ENCODE measurements at places on chromosomes 4 and X.
A peak's percentile ranks its signal among the peaks of the same experiment; 100 is the strongest.

DNA sequence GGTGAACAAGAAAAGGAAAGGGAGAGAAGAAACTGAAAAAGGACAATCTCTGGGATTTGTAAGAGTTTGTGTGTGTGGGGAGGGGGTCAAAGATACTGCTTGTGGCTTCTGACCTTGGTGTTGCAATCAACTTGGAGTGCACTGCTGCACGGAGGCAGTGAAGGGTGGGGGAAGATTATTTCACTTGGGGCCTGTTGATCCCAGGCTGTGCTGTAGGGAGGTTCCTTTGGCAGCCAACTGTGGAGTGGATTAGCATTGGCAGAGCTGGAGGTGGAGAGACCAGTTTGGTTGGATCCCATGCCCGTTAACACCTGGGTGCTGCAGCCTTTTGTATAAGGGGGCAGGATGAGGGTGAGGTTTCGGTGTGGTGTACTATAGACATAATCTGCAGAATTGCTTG lies 38.2 kb downstream of the AFF1 start:
- DNase-seq, result no peak
- no peaks in the 10 kb centered on the region for H3K36me3 ChIP-seq

GRCh38 chr4:166823126-166823525 lies 411.2 kb downstream of the SPOCK3 start:
- no peak overlapping the region for H3K27ac ChIP-seq
- no peak overlapping the region for H3K4me3 ChIP-seq
- H3K36me3 ChIP-seq, result no peaks in the 10 kb centered on the region

- H3K27ac ChIP-seq, result no peak overlapping the region
- no peak for DNase-seq
- no peaks in the 10 kb centered on the region for H3K36me3 ChIP-seq
- peaks cover 2% of the 10 kb centered on the region for H3K27me3 ChIP-seq
- H3K4me1 ChIP-seq, result peaks cover 4% of the 10 kb centered on the region
- no peak overlapping the region for H3K4me3 ChIP-seq
These were observed 21.0 kb upstream of the PCYT1B start for GRCh38 chrX:24668111-24668510.

- no peak overlapping the region for H3K4me3 ChIP-seq
- no peak for DNase-seq
- no peaks in the 10 kb centered on the region for H3K36me3 ChIP-seq
- no peaks in the 10 kb centered on the region for H3K4me1 ChIP-seq
- H3K27me3 ChIP-seq, result no peaks in the 10 kb centered on the region
These were observed 61.4 kb downstream of the DDX53 start for GRCh38 chrX:23061116-23061515.

DNA sequence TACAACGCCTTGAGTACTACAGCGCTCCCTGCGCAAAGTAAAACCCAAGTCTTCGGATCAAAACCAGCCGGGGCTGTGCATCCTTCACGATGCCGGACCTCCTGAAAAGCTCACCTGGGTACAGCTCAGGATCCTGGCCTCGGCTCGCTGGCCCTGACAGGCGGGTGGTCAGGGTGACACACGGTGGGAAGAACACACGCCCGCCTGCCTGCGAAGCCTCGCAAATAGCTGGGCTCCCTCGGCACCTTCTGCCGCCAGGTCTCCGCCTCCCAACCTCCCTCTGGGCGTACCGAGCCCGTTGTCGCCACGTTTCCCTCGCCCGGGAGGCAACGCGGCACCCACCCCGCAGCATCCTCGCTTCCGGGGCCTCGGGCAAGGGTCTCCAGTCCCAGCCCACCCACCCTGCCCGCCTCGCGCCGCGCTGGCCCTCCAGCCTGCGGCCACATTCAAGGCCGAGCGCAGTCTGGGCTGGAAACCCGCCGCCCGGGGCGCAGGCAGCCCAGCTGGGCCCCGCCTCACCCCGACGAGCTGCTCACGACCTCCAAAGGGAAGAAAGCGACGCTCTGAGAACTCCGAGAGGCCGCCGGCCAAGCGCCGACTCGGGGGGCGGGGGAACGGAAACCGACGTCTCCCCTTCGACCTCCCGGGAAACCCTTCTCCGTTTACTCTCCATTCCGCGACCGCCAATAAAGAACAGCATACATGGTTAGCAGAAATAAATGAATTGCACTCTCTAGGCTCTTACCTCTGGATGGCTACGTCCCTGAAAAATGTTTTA lies 511 bp downstream of the PPM1K start:
- H3K4me3 ChIP-seq, result peak overlapping the region; percentile 93
- H3K27ac ChIP-seq, result peak overlapping the region; percentile 99
- peaks cover 25% of the 10 kb centered on the region for H3K4me1 ChIP-seq
- DNase-seq, result peak; percentile 67
- H3K27me3 ChIP-seq, result no peaks in the 10 kb centered on the region

GRCh38 chr4:113587156-113587555 lies 174.4 kb downstream of the CAMK2D start:
- no peak overlapping the region for H3K4me3 ChIP-seq
- peaks cover 38% of the 10 kb centered on the region for H3K4me1 ChIP-seq
- H3K27ac ChIP-seq, result peak overlapping the region; percentile 82
- no peak for DNase-seq
- H3K36me3 ChIP-seq, result no peaks in the 10 kb centered on the region
- no peaks in the 10 kb centered on the region for H3K27me3 ChIP-seq

GRCh38 chr4:153788413-153789276 lies at the start of gene SFRP2:
Gene SFRP2, minus strand, starts transcription at chr4:153789083. Its CDS starts 248 bp downstream, at chr4:153788835.
- H3K27ac ChIP-seq, result no peak within 1 kb of the TSS
- peak within 1 kb of the TSS; percentile 67 for H3K4me3 ChIP-seq
- DNase-seq, result peak; percentile 47
- peaks cover 42% of the 10 kb centered on the region for H3K4me1 ChIP-seq
- no peaks in the 10 kb centered on the region for H3K36me3 ChIP-seq

DNA sequence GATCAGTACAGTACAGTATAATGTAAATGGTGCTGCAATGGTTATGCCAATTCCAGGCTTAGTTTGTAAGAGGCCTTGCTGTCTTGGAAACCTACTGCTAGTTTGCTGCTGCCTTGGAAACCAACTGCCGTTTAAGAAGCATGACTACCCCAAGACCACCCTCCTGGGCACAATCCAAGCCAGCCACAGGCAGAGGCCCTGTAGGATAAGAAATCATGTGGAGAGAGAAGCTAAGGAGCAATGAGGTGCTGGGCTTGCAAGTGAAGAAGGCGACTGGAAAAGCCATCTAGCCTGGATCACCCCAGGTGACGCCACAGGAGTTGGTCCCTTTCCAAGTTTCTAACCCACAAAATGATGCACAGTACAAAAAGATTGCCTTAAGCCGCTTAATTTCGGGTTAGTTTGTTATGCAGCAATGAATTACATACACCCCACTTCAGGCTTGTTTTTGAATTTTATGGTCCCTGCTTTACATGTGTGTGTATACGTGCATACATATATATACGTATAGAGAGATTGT lies 16.9 kb downstream of the ZFP42 start:
- H3K4me3 ChIP-seq, result no peak overlapping the region
- no peak for DNase-seq
- H3K27me3 ChIP-seq, result no peaks in the 10 kb centered on the region
- H3K4me1 ChIP-seq, result peaks cover 21% of the 10 kb centered on the region
- H3K36me3 ChIP-seq, result peaks cover 17% of the 10 kb centered on the region

DNA sequence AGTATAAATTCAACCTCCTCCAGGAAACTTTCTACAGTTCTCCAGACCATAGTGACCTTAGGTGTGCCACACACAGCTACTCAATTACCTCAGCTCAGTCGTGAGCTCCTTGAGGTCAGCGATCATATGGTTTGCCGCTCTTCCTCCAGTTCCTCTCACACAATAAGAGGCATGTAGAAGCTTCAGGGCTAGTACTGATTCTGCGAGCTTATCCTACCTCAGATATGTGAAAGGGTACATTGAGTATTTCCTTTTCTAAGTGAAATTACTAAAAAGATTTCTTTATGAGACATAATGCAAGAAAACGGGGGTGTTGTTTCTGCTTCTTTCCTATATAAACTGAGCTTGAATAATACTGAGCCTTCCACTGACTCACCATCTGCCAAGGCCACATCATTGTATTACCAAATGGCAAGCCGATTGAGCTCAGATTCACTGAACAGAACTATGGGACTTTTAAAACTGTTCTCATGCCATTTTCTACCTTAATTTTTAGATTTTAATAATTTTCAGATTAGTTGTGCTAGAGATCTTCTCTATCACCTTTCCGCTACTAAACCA lies 183.1 kb downstream of the HS6ST2 start:
- DNase-seq, result no peak
- H3K36me3 ChIP-seq, result no peaks in the 10 kb centered on the region
- H3K4me3 ChIP-seq, result no peak overlapping the region
- peaks cover 2% of the 10 kb centered on the region for H3K4me1 ChIP-seq
- no peak overlapping the region for H3K27ac ChIP-seq

- peaks cover 28% of the 10 kb centered on the region for H3K27me3 ChIP-seq
- H3K27ac ChIP-seq, result no peak overlapping the region
- H3K4me3 ChIP-seq, result no peak overlapping the region
These were observed 191.0 kb upstream of the NPY2R start for GRCh38 chr4:155017426-155017825.

GRCh38 chrX:101079736-101080270 lies 1.1 kb downstream of the TMEM35A start:
- H3K36me3 ChIP-seq, result no peaks in the 10 kb centered on the region
- DNase-seq, result no peak
- H3K4me3 ChIP-seq, result peak overlapping the region; percentile 82
- H3K27me3 ChIP-seq, result no peaks in the 10 kb centered on the region

DNA sequence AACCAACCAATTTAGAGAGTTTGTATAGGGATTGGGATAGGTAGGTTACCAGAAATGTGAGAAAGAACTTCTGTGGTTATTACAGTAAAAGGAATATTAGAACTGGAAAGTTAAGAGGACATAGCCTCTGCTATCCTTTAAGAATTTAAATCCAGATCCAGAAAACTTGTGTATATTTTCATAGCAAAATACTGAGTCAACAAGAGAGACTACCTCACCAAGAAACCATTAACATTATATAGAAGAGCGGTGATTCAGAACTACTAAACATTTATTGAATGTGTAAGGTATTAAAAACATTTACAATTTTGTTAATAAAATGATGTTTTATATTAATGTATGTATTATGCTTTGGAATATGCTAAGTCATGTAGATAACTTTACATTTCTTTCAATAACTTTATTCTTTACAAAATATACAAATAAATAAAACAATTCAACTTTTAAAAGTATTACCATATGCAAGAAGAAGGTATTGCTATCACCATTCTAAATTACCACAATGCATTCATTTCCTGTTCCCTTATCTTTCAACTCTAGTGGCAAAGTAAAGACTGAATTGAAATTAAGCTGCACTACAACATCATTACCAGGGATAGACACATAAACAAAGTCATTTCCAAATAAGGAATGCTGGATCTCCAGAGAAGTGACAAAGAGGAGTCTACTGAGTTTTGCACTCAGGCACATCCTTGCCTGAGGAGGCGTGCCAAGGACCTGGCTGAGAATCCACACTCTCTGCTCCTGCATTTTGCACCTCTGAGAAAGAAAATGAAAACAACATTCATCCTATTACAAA lies 6.1 kb upstream of the BDH2 start:
- peaks cover under 1% of the 10 kb centered on the region for H3K4me1 ChIP-seq
- H3K27ac ChIP-seq, result no peak overlapping the region
- DNase-seq, result no peak
- H3K27me3 ChIP-seq, result no peaks in the 10 kb centered on the region
- H3K4me3 ChIP-seq, result no peak overlapping the region
- H3K36me3 ChIP-seq, result peaks cover 11% of the 10 kb centered on the region

- no peaks in the 10 kb centered on the region for H3K27me3 ChIP-seq
- peaks cover 45% of the 10 kb centered on the region for H3K4me1 ChIP-seq
- H3K4me3 ChIP-seq, result no peak overlapping the region
- peak overlapping the region; percentile 92 for H3K27ac ChIP-seq
- no peak for DNase-seq
These were observed 331.0 kb upstream of the PITX2 start for GRCh38 chr4:110953898-110954297.

DNA sequence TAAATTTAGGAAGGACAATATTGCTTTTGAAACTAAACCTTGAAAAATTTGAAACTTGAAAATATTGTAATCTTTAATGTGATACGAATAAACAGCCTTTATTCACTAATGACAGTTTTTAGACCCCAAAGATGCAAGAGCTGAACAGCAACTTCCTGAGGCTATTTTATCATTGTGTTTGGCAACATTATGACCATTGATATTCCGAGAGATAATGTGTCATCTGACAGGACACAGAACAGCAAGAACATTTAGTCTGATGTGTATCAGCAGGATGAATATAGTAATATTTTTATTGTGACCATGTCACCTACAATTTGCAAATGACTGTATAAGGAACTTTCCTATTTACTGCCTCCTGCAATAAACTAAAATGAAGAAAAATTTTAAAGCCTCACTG lies 316.0 kb downstream of the ADAM29 start:
- H3K4me1 ChIP-seq, result no peaks in the 10 kb centered on the region
- H3K27me3 ChIP-seq, result no peaks in the 10 kb centered on the region
- H3K4me3 ChIP-seq, result no peak overlapping the region
- H3K27ac ChIP-seq, result no peak overlapping the region

- H3K36me3 ChIP-seq, result no peaks in the 10 kb centered on the region
- H3K4me3 ChIP-seq, result no peak overlapping the region
- H3K4me1 ChIP-seq, result no peaks in the 10 kb centered on the region
- DNase-seq, result no peak
These were observed 45.6 kb downstream of the GABRA3 start for GRCh38 chrX:152405561-152405960.

GRCh38 chr4:13642170-13642950 lies 14.8 kb upstream of the BOD1L1 start:
- DNase-seq, result no peak
- H3K4me1 ChIP-seq, result peaks cover 32% of the 10 kb centered on the region
- H3K27ac ChIP-seq, result no peak overlapping the region

- DNase-seq, result no peak
- no peaks in the 10 kb centered on the region for H3K4me1 ChIP-seq
- H3K27ac ChIP-seq, result no peak overlapping the region
- no peak overlapping the region for H3K4me3 ChIP-seq
- no peaks in the 10 kb centered on the region for H3K27me3 ChIP-seq
These were observed 291.0 kb downstream of the LDB2 start for GRCh38 chr4:16607241-16608066.

DNA sequence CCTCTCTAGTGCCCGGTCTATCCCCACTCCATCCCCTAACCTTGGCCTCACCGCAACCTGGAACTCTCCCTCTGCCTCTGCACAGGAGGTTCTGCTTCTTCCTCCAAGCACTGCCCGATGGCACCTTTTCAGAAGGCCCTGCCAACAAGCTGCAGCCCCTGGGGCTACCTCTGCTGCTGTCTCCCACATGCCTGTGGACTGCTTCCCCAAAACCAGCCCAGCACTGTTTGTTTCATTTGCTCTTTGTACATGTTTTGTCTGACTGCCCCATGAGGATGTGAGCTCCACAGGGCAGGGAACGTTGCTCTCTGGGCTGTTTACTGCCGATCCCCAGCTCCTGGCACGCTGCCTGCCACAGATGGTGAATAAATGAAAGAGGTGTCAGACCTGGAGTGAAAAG lies 85.4 kb downstream of the INTS6L start:
- DNase-seq, result no peak
- H3K4me1 ChIP-seq, result no peaks in the 10 kb centered on the region
- H3K36me3 ChIP-seq, result no peaks in the 10 kb centered on the region
- no peak overlapping the region for H3K4me3 ChIP-seq

DNA sequence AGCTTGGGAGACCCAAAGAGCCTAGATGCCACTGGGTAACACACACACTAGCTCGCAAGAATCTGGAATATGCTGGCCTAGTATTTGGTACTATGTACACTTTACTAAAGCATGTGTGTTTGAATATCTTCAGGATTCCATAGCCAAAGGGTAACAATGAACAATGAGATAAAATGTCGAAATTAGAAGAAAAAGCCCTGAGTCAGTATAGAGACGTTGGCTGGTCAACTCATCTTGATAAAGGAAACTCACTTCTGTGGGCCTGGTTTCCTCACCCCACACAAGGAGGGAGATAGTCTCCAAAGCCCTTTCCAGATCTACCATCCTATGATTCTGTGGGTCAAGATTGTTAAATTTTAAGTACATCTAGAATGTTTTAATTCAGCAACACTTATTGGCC lies 6.9 kb downstream of the ZDHHC9 start:
- H3K27me3 ChIP-seq, result no peaks in the 10 kb centered on the region
- peaks cover 7% of the 10 kb centered on the region for H3K4me1 ChIP-seq
- H3K36me3 ChIP-seq, result no peaks in the 10 kb centered on the region
- no peak for DNase-seq
- no peak overlapping the region for H3K4me3 ChIP-seq

Measured in mesothelial cell of epicardium (in vitro differentiated cells).